ENCODE measurements at places on chromosomes 7 and 10.

DNA sequence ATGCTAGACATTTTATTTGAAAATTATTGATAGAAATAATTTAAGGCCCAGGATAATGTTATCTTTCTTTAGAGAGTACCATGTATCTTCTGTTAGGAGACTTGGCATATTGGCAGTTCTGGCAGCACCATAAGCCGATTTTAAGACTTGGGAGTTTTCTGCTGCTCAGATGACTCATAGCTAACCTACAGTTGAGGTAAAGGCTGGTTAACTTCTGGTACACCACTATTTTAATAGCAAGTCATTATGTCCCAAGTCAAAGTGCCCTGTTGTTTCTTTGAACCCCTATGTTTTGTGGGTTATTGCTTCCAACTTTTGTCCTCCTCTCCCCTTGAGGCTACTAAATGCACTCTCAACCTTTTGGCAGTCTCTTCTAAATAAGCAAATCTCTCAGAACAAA, 25.2 kb downstream of the ATRNL1 start:
- no peak for DNase-seq

- peak; percentile 97 for DNase-seq
These were observed 306.0 kb downstream of the TFEC start for GRCh38 chr7:115724400-115725056.

GRCh38 chr7:142457146-142457703, 199.4 kb upstream of the PRSS58 start:
- DNase-seq = no peak

GRCh38 chr10:131166486-131166885, 145.0 kb downstream of the TCERG1L start:
- no peak for DNase-seq

DNA sequence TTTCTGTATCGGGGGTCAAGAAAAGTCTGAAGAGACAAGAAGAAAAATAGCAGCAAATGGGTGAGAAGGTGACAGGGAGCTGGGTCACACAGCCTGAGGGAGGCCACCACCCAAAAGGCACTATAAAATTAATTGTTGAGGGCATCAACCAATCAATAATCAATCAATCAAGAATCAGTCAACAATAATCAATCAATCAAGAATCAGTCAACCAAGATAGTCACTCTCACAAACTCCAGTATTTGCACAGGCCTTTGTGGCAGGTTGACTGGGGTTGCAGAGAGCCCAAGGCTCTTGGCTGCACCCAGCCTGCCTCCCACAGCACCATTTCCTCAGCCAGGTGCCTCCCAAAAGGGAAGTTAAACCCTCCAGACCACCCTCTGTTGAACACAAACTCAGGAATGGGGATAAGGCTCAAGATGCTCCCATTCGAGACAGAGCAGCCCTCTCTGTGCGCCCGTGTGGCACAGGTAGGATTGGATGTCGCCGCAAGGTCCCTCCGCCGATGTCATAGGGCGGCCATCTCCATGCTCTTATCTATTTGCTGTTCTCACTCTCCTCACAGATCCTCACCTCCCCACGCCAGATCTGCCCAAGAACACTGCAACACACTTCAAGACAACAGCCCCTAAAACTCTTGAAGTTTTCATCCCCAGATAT, 64.0 kb downstream of the TNS3 start:
- no peak for DNase-seq

DNA sequence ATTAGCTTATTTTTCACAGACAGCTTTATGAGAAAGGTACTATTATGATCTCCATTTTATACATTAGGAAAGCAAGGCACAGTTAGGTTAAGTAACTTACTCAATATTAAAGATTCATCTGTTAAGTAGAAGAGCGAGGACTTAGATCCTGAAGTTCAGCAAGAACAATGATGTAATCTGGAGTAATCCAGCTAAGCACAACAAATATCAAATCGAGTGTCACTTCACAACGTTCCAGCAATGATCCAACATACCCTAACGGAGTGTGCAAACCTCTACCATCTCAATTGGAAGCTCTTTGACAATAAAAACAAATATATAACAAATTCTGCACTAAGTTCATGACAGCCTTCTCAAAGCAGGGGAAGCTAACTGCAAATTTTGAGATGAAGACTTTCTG, 121.3 kb downstream of the CALCR start:
- no peak for DNase-seq

GRCh38 chr7:47940088-47941013, 7.9 kb downstream of the PKD1L1 start:
- DNase-seq = no peak

DNA sequence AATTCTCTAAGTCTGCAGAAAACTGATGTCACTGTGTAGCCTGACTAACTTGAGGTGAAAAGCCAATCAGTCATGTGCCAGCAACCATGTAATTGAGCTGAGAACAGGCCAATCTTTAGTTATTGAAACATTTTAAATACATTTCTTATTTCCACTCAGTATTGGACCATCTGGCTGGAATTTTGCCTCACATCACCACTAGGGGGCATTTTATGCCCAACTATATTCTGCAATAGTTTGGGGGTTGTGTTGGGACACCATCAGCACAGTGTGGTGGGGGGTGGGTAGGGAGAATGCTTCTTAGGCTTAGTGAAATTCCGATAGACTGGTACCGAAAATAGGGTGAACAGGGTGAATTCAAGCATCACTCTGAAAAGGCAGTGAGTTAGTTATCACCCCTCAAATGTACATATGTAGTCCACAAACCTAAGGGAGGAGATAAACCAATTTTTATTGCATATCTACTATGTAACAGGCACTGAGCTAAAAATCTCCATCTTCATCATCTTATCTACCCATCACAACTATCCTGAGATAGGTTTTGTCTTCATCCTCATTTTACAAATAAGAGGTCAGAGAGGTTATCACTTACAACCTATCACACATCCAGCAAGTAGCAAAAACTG, 17.8 kb downstream of the NPSR1 start:
- peak; percentile 9 for DNase-seq

DNA sequence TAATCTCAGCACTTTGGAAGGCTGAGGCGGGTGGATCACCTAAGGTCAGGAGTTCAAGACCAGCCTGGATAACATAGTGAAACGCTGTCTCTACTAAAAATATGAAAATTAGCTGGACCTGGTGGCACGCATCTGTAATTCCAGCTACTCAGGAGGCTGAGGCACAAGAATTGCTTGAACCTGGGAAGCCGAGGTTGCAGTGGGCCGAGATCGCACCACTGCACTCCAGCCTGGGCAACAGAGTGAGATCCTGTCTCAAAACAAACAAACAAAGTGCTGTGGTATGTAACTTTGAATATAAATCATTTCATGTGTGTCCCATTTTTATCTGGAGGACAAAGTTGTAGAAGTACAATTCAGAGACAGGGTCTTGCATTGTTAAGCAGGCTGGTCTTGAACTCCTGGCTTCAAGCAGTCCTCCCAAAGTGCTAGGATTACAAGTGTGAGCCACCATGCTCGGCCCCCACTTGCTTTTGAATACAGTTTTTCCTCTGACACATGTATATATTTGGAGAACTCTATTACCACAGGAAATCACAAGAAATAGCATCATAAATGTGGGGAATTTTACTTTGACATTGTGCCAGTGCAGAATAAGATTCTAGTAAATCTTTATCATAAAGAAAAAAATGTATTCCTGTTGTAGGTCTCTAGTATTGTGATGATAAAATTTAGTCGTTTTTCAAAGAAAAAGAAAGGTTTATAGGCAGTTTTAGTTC, 32.6 kb downstream of the PTPN12 start:
- no peak for DNase-seq

DNA sequence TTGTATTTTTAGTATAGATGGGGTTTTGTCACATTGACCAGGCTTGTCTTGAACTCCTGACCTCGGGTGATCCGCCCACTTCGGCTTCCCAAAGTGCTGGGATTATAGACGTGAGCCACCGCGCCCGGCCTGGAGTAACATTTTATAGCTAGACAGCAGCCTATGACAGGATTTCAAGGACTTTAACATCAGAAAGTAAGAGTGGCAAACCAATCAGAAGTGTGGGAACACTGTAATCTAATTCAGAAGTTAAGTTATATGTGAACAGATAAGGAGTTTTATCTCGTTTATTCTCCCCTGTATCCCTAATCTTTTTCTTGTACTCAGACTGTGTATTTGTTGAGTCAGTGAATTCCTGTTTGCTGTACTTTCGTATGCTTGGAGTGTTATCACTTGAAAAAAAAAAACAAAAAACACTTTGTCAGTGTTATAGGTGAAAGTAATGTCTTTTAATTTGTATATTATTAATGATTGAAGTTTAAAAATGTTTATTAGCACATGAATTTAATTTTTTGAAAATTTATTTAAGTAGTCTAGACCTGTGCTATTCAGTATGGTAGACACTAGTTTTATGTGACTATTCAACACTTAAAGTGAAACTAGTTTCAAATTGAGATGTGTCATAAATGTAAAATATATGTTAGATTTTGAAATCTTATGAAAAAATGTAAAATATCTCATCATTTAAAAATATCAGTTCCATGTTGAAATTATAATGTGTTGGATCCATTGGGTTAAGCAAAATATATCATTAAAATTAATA, 38.6 kb downstream of the RSBN1L start:
- DNase-seq = no peak

DNA sequence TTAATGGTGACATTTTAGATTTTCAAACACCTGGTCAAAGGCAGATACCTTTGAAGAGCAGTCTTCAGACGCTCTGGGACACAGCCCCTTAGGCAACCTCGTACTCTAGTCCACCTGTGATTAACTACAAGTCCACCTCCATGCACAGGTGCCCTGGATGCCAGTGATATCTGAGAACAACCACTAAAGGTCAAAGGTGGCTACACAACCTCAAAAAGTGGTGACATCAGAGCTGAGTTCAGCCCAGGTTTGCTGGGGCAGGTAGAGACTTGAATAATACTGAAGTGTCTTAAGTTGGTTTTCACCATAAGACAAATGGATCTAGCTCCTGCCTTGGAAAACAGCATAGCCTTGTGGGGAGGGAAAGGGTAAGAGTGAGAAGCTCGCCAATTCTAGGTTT, 143.4 kb upstream of the ADO start:
- DNase-seq = no peak

DNA sequence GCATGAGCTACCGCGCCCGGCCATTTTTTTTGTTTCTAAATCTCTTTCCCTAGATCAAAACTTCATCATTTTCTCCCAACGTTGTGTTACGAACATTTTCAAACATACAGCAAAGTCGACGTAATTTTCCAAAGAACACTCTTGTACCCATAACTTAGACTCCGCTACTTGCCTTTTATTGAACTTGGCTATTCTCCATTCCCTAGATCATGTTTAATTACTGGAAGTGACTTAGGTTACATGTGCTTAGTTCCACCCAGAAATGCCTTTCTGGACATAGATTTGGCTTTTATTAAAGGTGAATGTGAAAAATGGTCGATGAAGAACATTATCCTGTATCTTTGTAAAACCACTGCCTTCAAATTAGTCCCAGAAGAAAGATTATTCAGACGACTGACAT, 25.4 kb downstream of the DYNC2I1 start:
- DNase-seq = no peak

DNA sequence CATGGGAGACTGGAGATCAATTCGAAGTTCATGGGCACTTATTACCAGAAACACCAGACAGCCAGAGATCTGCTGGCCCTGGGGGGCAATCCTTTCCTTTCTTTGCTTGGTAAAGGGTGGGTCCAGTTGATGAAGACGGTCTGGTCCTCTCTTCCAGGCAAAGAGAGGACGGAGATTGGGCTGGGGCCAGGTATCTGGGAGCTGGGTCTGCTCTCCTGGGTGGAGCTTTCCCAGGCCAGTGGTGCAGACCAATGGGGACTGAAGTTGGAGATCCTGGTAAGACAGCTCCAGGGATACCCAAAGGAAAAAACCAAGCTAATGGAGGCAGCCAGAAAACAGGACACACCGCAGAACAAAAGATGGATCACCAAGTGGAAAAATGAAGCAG, 18.3 kb downstream of the NOD1 start:
- no peak for DNase-seq

GRCh38 chr7:8389593-8390261, 43.7 kb upstream of the NXPH1 start:
- DNase-seq = no peak

- DNase-seq = no peak
These were observed 58.9 kb upstream of the WAPL start for GRCh38 chr10:86580521-86580891.

DNA sequence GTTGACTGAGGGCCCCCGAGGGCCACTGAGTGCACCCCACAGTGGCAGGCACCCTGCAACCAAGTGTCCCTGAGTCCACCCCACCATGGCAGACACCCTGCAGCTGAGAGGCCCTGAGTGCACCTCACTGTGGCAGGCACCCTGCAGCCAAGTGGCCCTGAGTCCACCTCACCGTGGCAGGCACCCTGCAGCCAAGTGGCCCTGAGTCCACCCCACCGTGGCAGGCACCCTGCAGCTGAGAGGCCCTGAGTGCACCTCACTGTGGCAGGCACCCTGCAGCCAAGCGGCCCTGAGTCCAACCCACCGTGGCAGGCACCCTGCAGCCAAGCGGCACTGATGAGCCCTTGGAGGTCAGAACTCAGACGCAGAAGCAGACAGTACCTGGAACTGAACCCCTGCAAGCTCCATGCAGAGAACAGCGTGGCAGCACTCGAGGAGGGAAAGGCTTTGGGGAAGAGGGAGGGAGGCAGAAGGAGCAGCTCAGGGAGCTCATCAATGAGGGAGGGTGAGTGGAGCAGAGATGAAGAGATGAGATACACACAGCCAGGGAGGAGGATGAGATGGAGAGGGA, 156.5 kb downstream of the WDR37 start:
- DNase-seq = no peak

DNA sequence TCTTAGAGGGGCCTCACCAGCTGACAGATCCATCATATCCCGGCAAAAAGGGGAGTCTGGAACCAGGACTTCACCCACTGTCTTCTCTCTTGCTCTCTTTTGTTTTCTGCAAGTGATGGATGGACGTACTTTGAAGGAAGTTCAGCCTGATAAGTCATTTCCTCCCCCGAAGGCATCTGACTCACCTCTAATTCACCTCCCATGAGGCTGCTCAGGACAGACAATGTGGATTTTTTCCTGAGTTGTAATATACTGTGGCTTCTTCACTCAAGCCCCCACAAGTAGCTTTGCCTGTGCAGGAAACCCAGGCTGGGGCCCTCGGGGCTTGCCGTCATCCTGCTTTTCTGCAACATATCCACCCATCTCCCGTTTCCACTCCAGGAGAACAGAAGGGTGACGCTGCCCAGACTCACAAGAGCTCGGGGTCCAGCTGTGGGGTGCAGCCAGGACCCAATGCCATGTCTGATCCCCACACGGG, 70.4 kb downstream of the ASB13 start:
- no peak for DNase-seq

DNA sequence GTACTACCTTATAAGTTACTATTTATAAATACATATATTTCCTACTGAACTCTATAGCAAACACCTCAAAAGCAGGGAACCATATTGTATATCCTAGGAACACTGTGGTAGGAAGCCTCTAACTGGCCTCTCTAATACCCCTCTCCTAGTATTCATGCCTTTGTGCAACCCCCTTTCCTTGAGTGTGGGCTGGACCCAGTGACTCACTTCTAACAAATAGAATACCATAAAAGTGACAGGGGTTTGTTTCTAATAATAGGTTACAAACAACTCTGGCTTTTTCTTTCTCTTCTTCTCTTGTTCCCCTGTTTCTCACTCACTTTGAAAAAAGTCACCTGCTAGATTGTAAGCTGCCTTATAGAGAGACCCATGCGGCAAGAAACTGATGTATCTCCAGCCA, 51.6 kb upstream of the MACC1 start:
- no peak for DNase-seq

Measured in NCI-H1417 (cell line).